Activated CD8-positive, alpha-beta memory T cell treated with anti-CD3 and anti-CD28 coated beads for 1 hour (primary cell): ENCODE measurements at places on chromosomes 1 and 21.

- no peak for DNase-seq
These were observed 40.6 kb downstream of the RGS7 start for GRCh38 chr1:241316372-241316771.

GRCh38 chr1:163561580-163562295 is 240.0 kb downstream of the NUF2 start:
- no peak for DNase-seq

GRCh38 chr1:7153464-7153863 is 368.2 kb downstream of the CAMTA1 start:
- DNase-seq: no peak

DNA sequence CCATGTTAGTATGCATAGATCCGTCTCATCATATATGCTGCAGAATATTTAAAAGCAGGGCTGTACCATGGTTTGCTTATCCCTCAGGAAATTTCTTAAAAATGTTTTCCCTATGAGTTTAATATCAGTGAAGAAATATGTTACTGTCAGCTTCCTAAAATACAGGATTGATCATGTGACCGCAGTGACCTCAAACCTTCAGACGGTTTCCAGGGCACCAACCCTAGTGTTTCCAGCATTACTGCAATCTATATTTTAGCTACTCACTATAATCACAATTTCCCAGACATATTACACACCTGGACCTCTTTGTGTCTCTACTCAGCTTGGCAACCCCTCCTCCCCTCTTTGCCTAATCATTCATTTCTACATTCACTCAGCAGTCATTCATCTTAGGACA is 7.7 kb upstream of the SDHB start:
- DNase-seq: no peak

GRCh38 chr1:39214998-39215873 is 10.7 kb downstream of the MACF1 start:
- DNase-seq: no peak

- no peak for DNase-seq
These were observed 69.2 kb downstream of the MORN1 start for GRCh38 chr1:2322065-2322571.

DNA sequence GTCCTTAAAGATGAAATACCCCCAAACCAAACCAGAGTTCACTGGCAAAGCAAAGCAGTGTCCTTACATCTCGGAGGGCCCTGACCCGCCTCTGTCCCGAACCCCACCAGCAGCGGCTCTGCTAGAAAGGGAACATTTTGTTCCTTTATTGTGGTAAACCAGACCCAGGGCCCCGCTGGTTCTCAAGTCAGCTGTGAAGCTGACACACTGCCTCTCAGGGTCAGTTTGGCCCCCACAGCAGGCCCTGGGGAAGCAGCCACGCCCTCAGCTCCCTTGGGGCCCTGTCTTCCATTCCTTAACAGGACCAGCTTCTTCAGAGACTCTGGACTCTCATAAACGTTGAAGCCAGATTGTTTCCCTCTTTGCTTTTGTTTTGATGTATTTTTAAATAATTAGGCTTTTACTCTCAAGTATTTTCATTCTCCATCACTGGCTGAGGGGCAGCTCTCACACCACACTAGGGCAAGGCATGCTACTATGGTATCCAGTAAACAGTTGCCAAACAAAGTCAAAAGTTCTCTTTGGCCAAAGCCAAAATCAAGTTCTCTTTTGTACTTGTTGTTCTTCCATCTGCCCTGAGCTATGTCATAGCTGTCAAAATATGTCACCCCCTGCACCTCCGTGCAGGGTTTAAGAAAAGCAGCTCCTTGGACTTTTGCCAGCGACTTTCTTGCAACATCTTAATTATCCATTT is 61.1 kb upstream of the ANGPTL1 start:
- DNase-seq: no peak

DNA sequence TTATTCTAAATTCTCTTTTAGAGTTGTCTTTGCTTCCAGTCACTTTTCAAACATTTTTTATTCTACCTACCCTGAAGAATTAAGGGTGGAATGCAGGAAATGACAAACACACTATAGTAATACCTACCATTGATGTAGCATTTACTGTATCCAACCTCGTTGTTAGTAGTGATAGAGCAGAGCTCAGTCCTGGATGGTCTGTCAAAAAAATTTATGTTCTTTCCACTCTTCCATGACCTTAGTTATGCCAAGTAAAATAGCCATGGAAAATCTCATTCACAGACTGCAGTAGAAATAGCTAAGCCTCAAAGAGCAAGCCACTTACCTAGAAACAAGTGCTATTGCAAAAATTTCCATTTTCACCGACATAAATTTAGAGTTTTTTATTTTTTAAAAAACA is 74.6 kb downstream of the CRB1 start:
- no peak for DNase-seq

DNA sequence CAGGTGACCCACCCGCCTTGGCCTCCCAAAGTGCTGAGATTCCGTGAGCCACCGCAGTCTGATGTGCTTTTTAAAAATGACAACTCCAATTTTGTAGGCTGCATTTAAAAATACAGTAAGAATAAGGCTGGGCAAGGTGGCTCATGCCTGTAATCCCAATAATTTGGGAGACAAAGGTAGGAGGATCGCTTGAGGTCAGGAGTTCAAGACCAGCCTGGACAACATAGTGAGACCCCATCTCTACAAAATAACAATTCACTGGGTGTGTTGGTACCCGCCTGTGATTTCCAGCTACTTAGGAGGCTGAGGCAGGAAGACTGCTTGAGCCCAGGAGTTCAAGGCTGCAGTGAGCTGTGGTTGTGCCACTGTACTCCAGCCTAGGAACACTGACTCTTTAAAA is 23.4 kb downstream of the SLC19A2 start:
- no peak for DNase-seq

DNA sequence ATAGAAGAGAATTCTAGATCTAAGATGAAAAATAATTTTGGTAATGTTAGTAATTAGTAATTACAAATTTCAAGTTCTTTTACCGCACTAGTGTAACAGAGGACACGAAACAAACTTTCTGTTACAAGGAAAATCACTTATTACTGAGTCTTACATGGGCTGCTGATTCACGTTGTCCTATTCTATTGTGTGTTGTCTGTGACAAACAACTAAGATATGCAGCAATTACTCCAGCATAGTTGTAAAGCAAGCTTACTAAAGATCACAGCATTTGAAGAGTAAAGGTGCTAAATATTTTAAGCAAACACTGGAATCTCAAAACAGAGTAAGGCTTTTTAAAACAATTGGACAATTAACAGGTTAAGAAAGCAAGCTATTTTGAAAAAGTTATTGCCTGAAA is 502.3 kb downstream of the KCNT2 start:
- DNase-seq: no peak

- DNase-seq: no peak
These were observed 12.4 kb upstream of the EVI5 start for GRCh38 chr1:92797297-92797696.

GRCh38 chr1:175773571-175773970 is 30.2 kb upstream of the TNR start:
- no peak for DNase-seq

GRCh38 chr1:54253480-54253879 is 53.5 kb downstream of the MRPL37 start:
- DNase-seq: no peak

DNA sequence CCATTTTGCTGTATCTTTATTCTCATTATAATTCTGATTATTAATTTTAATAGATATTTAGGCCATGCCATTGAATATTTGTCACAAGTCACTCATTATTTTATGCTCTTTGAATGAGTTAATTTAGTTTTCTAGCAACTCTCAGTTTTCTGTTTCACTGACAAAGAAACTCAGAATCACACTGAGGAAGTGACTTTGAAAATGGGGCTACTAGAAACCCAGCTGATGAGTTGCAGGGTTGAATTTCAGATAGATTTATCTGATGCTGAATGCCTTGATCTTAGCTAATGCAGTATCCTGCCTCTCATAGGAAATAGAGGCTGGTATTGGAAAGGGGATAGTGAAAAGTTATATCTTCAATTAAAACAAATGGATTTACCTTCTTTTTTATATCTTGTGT is 67.4 kb upstream of the PLA2G4A start:
- no peak for DNase-seq

DNA sequence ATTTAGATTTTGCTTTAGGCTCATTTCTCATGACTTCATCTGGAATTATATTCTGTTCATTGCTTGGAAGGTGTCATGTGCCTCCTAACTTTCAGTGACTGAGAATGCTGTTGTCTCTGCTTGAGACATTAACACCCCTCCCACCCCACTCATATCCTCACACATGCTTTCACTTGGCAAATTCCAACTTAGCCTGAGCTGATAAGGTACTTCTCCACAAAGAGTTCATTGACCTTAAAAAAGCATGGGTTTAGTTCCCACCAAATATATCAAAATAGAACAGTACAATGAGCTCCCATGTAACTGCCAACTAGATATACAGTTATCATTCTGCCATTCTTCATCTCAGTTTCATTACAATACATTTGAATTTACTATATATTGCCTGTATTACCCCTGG is 576.5 kb upstream of the ADGRL2 start:
- DNase-seq: no peak

DNA sequence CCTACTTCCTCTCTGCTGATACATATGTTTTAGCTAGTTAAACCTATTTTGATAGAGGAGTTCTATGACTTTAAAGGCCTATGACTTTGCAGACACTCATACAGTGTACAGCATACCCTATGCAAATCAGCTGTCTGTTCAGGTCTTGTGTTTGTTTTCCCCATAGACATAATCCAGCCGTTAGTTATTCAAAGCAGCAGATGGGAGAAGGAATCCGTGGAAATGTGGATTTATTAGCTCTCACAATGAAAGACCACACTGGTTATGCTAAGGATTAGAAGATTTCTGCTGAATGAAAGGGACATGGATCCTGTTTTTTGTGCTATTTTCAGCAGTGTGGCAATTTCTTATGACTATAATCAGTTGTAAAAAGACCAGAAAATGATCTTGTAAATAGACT is 59.8 kb downstream of the MAST2 start:
- DNase-seq: no peak

DNA sequence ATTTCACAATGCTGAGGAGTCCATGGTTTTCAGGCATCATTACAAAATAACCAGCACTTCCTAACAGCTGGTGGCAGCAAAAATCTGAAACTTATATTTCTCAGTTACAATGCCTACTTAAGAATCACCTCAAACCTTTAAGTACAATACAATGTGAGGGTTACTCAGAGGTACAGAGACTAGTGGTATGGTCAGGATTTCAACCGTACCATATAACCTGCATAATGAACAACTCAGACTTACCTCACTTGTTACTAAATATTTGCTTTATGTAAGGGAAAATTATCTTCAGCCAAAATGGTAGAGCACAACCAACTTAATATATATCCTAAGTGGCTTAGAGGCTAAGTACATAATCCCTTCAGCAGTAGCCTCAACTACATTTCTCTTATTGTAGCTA is 344.5 kb downstream of the SMYD3 start:
- DNase-seq: no peak

DNA sequence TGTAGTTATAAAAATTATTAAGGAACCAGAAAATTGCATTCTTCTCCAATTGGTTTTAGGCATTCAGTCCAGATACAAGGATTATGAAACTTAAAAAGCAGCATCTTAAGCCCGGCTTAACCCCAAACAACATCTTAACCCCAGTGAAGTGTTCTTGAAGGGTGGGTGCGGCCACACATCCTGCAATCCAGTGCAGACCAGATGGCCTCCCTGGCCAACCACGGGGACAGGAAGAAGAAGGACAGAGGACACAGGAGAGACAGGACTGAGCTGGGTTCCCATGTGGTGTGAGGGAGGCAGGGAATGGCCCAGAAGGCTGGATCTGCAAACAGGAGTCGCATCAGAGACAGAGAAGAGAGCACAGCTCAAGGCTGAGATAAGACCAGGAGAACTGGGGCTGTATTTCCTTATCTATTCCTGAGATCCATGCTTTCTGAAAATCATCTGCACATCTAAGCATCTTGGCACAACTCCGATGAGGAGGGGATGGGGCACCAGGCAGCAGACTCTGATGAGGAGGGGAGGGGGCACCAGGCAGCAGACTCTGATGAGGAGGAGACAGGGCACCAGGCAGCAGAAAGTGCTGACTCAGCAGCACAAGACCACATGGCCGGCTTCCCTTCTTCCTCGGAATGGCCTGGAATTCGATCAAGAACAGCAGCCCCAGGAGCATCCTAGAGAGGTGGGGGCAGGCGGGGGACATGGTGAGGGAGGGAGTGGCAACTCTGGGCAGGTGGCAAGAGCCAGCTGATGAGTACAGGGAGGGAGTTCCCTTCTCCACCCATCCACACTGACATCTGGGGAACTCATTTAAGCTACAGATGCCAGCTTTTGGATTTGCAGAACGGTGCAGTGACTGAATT is 26.6 kb downstream of the ABCG1 start:
- no peak for DNase-seq

DNA sequence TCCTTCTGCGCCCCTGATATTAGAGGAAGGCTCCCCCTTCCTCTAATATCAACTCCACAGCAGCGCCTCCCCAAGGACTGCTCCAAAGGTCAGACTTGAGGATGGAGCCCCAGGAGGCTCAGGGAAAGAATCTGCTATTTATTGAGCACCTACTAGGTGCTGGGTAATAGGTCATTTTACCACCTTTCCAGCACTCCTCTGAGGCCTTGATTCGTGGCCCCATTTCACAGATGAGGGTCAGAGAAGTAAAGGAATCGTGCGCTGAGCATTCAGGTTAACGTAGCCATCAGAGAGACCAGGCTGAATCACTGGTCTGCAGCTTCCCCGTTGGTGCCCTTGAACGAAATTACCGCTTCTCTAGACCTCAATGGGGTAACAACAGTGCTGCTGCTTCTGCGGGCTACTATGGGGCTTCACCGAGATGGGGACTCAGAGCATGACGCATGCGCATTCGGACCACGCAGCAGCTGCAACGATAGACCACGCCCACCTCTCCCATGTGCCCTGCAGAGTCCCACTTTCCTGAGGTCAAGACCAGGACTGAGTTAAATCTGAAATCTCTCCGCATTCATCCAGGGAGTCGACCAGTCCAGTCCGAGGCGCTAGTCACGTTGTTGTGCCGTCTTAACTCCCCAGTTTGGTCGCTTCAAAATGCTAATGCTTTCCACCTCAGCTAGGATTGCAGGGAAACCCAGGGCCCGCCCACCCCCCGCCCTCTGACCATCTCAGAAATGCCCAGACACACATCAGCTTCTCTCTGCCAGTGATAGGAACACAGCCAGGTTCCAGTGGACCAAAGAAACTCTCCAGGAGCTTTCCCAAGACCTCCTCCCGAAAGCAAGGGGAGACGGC is 12.9 kb downstream of the CAMK2N1 start:
- DNase-seq: no peak
